ENCODE measurements at places on chromosomes 11 and 22.
A peak's percentile ranks its signal among the peaks of the same experiment; 100 is the strongest.

- H3K4me1 ChIP-seq, result no peaks in the 10 kb centered on the region
- no peak for DNase-seq
- no peaks in the 10 kb centered on the region for H3K27me3 ChIP-seq
- H3K4me3 ChIP-seq, result no peak overlapping the region
- no peaks in the 10 kb centered on the region for H3K36me3 ChIP-seq
Observed at GRCh38 chr11:120293038-120293800, 31.9 kb upstream of the TLCD5 start.

DNA sequence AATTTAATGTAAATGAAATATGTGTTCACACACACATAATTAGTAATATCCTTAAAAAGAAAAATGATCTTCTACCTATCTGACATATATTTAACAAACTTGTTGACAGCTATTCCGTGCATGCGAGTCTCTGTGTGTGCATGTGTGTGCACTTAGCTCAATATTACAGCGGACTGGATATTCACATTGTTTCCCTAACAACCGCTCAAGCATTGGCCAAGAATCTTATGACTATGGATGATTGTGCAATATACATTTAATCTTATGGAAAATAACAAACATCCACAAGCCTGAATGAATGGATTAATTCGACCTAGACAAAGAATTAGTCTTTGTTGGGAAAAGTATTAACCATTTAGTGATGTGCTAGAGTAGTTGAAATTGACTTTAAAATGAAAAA is 1078.6 kb downstream of the LRRC4C start:
- no peaks in the 10 kb centered on the region for H3K36me3 ChIP-seq
- H3K4me3 ChIP-seq, result no peak overlapping the region
- H3K27ac ChIP-seq, result no peak overlapping the region
- no peaks in the 10 kb centered on the region for H3K4me1 ChIP-seq
- no peaks in the 10 kb centered on the region for H3K27me3 ChIP-seq

- H3K4me3 ChIP-seq, result no peak overlapping the region
- peaks cover 80% of the 10 kb centered on the region for H3K4me1 ChIP-seq
- no peaks in the 10 kb centered on the region for H3K36me3 ChIP-seq
- H3K27ac ChIP-seq, result peak overlapping the region; percentile 29
- no peak for DNase-seq
Observed at GRCh38 chr11:3879216-3879966, 23.9 kb downstream of the STIM1 start.

DNA sequence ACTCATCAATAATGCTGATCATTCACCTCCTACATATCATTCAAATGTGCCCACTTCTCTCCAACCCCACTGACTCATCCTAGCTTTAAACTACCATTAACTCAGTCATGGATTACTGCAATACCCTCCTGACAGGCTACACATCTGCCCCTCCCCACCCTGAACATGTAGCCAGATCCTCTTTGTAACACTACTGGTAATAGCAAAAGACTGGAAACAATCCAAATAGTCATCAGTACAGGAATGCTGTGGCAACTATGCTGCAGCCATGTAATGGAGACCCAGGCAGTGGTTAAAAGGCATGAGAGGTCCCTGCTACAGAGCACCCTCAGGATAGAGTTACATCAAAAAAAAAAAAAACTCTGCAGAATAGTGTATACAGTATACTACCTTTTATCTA is 16.6 kb downstream of the SLC43A3 start:
- H3K4me1 ChIP-seq, result no peaks in the 10 kb centered on the region
- peaks cover 51% of the 10 kb centered on the region for H3K36me3 ChIP-seq
- no peak for DNase-seq
- H3K4me3 ChIP-seq, result no peak overlapping the region

- no peak overlapping the region for H3K4me3 ChIP-seq
- no peak overlapping the region for H3K27ac ChIP-seq
Observed at GRCh38 chr11:16512899-16513241, 156.5 kb upstream of the SOX6 start.

DNA sequence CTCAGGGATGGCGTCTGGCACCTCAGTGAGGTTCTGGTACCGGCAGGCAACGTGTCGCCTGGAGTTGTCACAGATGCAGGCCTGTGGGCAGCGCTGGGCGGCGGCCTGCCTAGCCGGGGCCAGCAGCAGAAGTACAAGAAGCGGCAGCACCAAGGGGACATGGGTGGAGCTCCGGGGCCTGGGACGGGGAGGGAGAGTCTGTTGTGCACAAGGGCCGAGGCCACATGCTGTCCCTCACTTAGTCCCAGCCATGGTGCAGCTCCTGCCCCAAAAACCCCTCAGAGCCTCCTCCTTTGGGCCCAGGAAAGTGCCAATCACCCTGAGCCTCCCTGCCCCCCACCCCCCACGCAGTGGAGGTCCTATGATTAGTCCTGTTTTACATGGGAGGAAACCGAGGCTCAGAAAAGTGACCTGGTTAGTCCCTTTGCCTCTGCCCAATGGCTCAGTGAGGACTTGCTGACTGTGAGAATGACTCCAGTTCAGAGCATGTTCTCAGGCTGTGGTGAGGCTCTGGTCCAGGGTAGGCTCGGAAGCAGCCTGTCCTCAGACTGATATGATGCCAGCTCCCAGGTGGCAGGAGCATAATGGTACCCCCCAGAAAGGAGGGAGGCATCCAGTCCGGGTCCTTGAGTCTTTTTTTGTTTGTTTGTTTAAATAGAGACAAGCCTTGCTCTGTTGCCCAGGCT is 1.1 kb downstream of the CHADL start:
- no peak overlapping the region for H3K4me3 ChIP-seq
- H3K27me3 ChIP-seq, result no peaks in the 10 kb centered on the region
- no peaks in the 10 kb centered on the region for H3K36me3 ChIP-seq

- H3K4me1 ChIP-seq, result peaks cover 9% of the 10 kb centered on the region
- no peak overlapping the region for H3K27ac ChIP-seq
- DNase-seq, result no peak
- H3K27me3 ChIP-seq, result no peaks in the 10 kb centered on the region
Observed at GRCh38 chr11:17387811-17388210, 648 bp downstream of the KCNJ11 start.

DNA sequence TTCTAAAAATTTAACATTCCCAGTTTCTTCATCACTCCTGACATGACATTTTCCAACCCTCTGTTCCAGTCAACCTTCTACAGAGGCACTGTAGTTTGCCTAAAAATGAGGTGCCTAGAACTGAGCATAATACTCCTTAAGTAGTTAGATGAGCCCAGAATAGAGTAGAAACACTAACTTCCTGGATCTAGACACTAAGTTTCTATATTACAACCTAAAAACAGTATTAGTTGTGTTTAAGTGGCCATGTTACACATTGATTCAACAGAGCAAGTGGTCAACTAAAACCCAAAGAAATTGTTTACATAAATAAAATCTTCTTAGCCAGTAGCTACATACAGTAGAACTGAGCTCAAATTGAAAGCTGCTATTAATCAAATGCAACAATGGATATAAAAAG is 1.3 kb downstream of the HPS5 start:
- no peaks in the 10 kb centered on the region for H3K27me3 ChIP-seq
- no peaks in the 10 kb centered on the region for H3K36me3 ChIP-seq
- no peak for DNase-seq

GRCh38 chr11:70500076-70500847 is 101.9 kb downstream of the CTTN start:
- no peaks in the 10 kb centered on the region for H3K27me3 ChIP-seq
- H3K4me1 ChIP-seq, result no peaks in the 10 kb centered on the region
- no peak overlapping the region for H3K4me3 ChIP-seq
- H3K36me3 ChIP-seq, result no peaks in the 10 kb centered on the region

DNA sequence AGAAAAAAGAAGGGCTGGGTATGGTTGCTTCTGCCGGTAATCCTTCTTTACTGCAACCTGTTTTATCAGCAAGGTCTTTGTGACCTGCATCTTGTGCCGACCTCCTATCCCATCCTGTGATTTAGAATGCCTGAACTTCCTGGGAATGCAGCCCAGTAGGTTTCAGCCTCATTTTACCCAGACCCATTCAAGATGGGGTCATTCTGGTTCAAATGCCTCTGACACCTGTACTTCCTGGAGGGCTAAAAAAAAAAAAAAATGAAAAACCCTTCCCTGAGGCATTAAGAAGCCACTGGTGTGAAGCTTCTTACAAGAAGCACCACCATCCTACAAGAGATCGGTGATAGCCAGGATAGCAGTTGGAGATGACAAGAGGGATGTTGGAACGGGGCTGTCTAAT is 54.6 kb upstream of the TREH start:
- no peak overlapping the region for H3K27ac ChIP-seq
- no peaks in the 10 kb centered on the region for H3K4me1 ChIP-seq
- H3K27me3 ChIP-seq, result no peaks in the 10 kb centered on the region
- no peak for DNase-seq

GRCh38 chr11:19368726-19369375 is 128.1 kb upstream of the E2F8 start:
- H3K4me1 ChIP-seq, result peaks cover 14% of the 10 kb centered on the region
- H3K4me3 ChIP-seq, result no peak overlapping the region

GRCh38 chr11:65525546-65526480 is 930 bp downstream of the SCYL1 start:
- peak overlapping the region; percentile 96 for H3K27ac ChIP-seq
- peaks cover 48% of the 10 kb centered on the region for H3K36me3 ChIP-seq
- H3K27me3 ChIP-seq, result no peaks in the 10 kb centered on the region
- no peak for DNase-seq

- no peaks in the 10 kb centered on the region for H3K27me3 ChIP-seq
- H3K27ac ChIP-seq, result no peak overlapping the region
- H3K36me3 ChIP-seq, result no peaks in the 10 kb centered on the region
- no peaks in the 10 kb centered on the region for H3K4me1 ChIP-seq
Observed at GRCh38 chr22:28841111-28841510, 40.7 kb upstream of the XBP1 start.

DNA sequence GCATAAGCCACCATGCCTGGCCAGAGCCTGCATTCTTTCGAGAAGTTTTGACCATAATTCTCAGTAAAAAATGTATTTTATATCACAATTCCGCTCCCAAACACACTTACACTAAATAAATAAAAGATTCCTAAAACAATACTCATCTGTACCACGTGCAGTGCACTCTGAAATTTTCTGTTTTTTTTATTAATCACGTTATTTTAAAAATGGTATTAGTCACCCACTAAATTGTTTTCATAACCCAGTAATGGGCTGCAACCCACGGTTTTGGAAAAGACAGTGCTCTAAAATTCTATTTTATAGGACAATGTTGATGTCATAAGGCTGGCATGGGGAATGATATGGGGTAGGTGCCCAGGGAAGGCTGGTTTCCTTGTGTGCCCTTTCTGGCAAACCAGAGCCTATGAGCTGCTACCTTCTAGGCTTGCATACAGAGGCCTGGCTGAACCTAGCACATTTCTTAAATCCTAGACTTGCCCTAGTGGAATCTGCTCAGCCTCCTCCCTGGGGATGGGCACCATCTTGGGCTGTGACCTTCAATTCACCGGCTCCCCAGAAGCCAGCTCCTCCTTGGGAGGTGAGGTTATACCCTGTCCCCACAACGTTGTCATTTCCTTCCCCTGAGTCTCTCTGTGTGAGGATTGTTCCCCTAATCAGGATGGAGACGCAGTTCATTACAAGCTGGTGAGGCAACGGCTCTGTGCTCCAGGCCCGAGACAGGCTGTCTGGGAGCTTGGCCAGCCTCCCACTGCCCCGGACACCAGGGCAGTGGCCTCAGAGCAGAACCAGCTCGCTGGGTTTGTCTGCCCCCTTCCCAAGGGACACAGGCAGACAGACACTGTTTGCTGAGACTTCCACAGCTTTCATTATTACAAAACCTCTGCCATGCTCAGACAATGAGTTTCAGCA is 116.5 kb upstream of the NAV2 start:
- H3K4me1 ChIP-seq, result peaks cover 5% of the 10 kb centered on the region
- no peak for DNase-seq
- no peaks in the 10 kb centered on the region for H3K27me3 ChIP-seq
- H3K36me3 ChIP-seq, result no peaks in the 10 kb centered on the region
- no peak overlapping the region for H3K4me3 ChIP-seq

- H3K4me3 ChIP-seq, result no peak overlapping the region
- no peaks in the 10 kb centered on the region for H3K4me1 ChIP-seq
Observed at GRCh38 chr11:69538854-69539253, 57.4 kb downstream of the LINC01488 start.

GRCh38 chr11:111378185-111378860 is 752 bp downstream of the POU2AF1 start:
- peaks cover 6% of the 10 kb centered on the region for H3K4me1 ChIP-seq
- H3K4me3 ChIP-seq, result peak overlapping the region; percentile 47
- H3K27me3 ChIP-seq, result no peaks in the 10 kb centered on the region
- no peak for DNase-seq
- no peaks in the 10 kb centered on the region for H3K36me3 ChIP-seq

DNA sequence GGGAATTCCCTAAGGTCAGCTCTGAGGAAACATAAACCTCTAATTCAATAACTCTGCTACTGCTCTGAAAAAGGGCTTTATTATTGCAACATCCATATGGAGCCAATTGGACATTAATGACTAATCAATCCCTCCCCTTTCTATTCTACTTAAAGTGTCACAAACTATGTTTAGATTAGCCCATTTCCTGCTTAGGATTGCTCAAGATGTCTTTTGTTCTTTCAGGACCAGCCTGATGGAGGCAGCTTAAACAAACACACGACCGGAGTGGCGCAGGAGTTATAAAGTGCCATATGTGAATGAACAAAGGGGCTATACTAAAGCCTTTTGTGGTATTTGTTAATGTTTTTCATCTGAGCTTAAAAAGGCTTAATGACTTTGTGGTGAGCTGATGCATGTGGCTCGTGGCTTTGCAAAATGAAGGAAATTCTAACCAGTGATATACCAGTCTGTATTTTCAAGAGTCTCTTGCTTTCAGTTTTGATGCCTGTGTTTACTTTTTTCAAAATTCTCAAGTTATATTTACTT is 354.4 kb downstream of the SOX6 start:
- no peak overlapping the region for H3K27ac ChIP-seq
- H3K4me1 ChIP-seq, result peaks cover 5% of the 10 kb centered on the region
- no peak overlapping the region for H3K4me3 ChIP-seq
- no peak for DNase-seq

- no peak for DNase-seq
- H3K27me3 ChIP-seq, result no peaks in the 10 kb centered on the region
- no peak overlapping the region for H3K4me3 ChIP-seq
- no peaks in the 10 kb centered on the region for H3K36me3 ChIP-seq
Observed at GRCh38 chr11:79466411-79466810, 25.6 kb upstream of the TENM4 start.

DNA sequence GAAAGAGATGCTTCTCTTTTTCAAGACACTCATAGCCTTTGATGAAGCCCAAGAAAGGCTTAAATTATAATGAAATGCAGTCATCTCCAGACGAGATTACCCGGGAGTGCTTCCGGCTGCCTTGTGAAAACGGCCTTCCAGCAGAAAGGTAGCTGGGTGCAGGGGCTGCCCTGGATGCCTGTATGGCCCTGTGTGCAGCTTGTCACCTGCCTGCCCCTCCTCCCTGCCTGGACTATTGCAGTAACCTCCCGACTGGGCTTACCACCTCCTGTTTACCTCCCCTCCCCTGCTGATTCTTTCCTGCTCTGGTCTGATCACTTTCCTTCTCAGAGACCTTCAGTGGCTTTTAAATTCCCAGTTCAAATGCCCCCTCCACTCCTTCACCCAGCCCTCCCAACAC is 126.4 kb upstream of the SYT13 start:
- peaks cover 56% of the 10 kb centered on the region for H3K27me3 ChIP-seq
- H3K4me1 ChIP-seq, result no peaks in the 10 kb centered on the region
- H3K36me3 ChIP-seq, result no peaks in the 10 kb centered on the region
- H3K4me3 ChIP-seq, result no peak overlapping the region

GRCh38 chr22:41096841-41097240 is 4.4 kb downstream of the EP300 start:
- no peak for DNase-seq
- no peaks in the 10 kb centered on the region for H3K36me3 ChIP-seq
- no peak overlapping the region for H3K27ac ChIP-seq
- no peaks in the 10 kb centered on the region for H3K27me3 ChIP-seq

- no peak for DNase-seq
- H3K4me3 ChIP-seq, result no peak overlapping the region
- no peak overlapping the region for H3K27ac ChIP-seq
- H3K36me3 ChIP-seq, result no peaks in the 10 kb centered on the region
- H3K27me3 ChIP-seq, result no peaks in the 10 kb centered on the region
Observed at GRCh38 chr11:12640926-12641849, 33.0 kb upstream of the TEAD1 start.

Measured in esophagus squamous epithelium (tissue), 5 donors.